ENCODE measurements at places on chromosomes 3 and 15.

- no peak for DNase-seq
These were observed 438.7 kb upstream of the C2CD4B start for GRCh38 chr15:62603742-62604141.

DNA sequence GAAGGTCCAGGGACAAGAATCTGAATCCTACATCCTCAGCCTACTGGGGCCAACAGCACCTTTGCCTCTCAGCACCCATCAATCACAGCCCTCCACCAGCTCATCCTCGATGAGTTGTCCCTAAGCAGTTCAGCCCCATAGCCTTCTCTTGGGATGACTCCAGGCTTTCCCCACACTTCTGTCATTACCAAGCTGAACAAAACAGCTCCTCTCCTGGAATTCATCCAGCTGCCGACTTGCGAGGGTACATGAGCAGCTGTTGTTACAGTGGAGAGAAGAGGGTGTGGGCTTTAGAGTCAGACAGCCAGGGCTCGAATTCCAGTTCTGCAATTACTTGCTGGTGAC is 69.0 kb upstream of the THBS1 start:
- no peak for DNase-seq

DNA sequence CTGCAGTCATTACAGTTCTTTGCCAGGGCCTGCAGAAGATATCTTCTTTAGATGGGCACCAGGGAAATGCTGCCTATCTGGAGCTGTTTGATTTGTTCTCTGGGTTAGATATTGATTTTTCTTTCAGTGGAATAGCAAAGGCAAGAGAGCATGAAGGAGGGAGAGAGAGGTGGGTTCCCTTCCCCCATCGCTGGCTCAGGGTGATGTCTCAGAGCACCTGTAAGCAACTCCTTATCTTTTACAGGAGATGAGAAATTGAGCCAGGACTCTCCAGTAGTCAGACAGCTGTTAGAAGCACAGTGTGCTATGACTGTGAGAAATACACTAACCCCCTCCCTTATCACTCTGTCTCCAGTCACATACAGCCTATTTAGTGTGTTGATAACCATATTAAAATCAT is 89.3 kb upstream of the SLC24A5 start:
- no peak for DNase-seq

- no peak for DNase-seq
These were observed 70.4 kb downstream of the PPM1L start for GRCh38 chr3:160826408-160826807.

DNA sequence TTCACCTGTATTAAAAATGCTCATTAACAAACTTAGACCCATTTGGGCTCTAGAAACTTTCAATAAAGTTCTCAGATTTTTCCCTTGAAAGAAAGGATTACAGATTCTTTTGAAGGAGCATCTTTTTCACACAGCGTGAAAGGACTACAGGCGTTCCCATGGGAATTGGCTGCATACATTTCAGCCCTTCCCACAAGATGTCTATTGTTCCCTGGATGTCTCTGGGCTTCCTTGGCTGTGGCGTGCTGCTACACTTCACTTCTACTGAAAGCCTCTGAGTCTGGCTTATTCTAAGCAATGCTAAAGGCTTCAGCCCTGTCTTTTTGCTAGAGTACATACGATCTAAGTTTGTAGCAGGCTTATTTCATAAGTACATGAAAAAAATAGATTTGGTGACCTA is 1.4 kb downstream of the VEPH1 start:
- no peak for DNase-seq

DNA sequence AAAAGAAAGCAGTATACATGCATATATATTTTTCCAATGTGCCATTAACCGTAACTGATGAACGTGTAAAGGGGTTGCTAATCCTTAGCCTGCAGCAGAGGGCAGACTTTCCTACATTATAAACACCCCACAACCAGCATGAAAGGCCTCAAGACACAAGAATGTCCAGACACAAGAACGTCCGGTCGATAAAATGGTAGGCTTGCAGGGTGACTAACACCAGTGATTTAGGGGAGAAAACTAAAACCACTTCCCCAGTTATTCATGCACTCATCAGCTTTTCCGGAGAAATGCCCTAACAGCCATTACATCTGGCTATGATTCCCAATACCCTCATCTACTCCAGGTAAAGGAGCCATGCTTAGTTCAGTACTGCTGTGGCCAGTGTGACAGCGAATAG is 57.4 kb downstream of the LRTM1 start:
- DNase-seq = no peak

GRCh38 chr15:95013381-95013780 is 782.0 kb downstream of the MCTP2 start:
- no peak for DNase-seq

- DNase-seq = peak; percentile 22
These were observed 733.0 kb upstream of the DPPA4 start for GRCh38 chr3:110070161-110070916.

Data from activated CD4-positive, alpha-beta T cell treated with anti-CD3 and anti-CD28 coated beads, Interleukin-2, Interleukin-6, amounts not matched to agents 100 ng/mL and 50 ng/mL, durations not matched to agents 16 hours and 8 hours (primary cell).